ENCODE measurements at places on chromosomes 1 and 21. TPM values are rescaled to one million over a fixed set of nuclear protein-coding genes. Genes with fewer than 3 reads are reported as not detected.

DNA sequence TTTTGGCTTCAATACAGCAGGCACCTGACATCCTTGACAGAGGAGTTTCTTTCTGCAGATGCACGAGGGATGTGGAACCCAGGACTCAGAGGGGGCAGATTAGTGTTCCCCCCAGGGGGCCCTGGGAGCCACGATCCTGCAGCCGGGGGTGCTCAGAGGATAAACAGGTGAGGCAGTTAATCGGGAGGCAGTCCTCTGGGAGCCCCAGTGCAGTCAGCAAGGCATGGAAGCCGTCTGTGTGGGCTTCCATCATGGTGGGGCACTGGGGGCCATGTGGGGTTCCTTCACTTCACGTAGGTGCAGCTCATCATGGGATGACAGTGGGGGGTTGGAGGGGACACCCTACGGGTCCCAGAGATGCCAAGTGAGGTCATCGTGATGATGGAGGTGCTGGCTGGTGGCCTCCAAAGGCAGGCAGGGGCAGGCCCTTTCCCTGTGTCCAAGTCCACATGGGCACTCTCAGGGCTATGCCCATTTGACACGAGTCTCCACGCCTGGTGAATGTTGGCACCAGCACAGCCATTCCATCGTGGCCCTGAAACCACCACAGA, 59.3 kb upstream of the ABCG1 start:
- no peak for DNase-seq

- DNase-seq: no peak
Observed at GRCh38 chr1:116232989-116233514, 121.9 kb downstream of the MAB21L3 start.

GRCh38 chr1:206518206-206518605, 10.9 kb downstream of the RASSF5 start:
- DNase-seq: no peak

DNA sequence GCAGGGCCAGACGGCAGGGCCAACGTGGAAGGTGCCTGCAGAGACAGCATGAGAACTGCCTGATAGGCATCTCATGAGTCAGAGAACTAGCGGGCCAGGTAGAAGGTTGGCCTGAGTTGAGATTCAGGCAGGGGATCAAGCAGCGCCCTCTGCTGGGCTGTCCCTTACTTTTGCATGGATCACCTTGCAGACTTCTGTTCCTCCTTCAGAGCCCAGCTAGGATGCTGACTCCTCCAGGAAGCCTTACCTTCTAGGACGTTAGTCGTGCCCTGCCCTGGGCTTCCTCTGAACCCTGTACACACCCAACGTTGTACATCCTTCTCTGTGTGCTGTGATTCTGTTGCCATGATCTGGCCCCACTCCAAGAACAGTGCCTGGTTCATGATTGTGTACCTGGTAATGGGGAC, 231.3 kb upstream of the VAMP3 start:
- DNase-seq: peak; percentile 84

- DNase-seq: peak; percentile 25
Observed at GRCh38 chr21:16419188-16419921, 689.6 kb downstream of the USP25 start.

DNA sequence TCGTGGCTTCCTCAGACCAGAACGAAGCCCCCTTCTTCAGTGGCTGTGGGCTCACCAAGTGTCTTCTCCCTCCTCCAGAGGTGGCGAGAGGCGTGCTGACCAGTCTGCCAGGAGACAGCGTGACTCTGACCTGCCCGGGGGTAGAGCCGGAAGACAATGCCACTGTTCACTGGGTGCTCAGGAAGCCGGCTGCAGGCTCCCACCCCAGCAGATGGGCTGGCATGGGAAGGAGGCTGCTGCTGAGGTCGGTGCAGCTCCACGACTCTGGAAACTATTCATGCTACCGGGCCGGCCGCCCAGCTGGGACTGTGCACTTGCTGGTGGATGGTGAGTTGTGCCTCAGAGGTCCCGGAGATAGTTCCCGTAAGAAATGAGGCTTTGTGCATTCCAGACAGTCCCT, 24.0 kb downstream of the IL6R start:
- no peak for DNase-seq

- peak; percentile 39 for DNase-seq
Observed at GRCh38 chr1:38872401-38873026, 634 bp downstream of the MYCBP start.

- DNase-seq: no peak
Observed at GRCh38 chr1:86521522-86521891, 25.4 kb upstream of the CLCA4 start.

Gene GUCA2B
- not detected for total RNA-seq

Gene DNM3
- 4.3 TPM for total RNA-seq

Gene GJA4
- not detected for total RNA-seq

Gene RIPPLY3
- not detected for total RNA-seq

Gene APP
- 162 TPM for total RNA-seq

Gene IL12RB2
- 0.57 TPM for total RNA-seq

Gene ZNF593OS
- total RNA-seq: not detected

Gene FMOD
- total RNA-seq: 0.03 TPM

Gene RC3H1
- 11.5 TPM for total RNA-seq

Gene KIF14
- 22.1 TPM for total RNA-seq
